ENCODE measurements at places on chromosomes 11 and 22.

- no peak for DNase-seq
Observed at GRCh38 chr11:117523680-117524079, 196.0 kb downstream of the CEP164 start.

DNA sequence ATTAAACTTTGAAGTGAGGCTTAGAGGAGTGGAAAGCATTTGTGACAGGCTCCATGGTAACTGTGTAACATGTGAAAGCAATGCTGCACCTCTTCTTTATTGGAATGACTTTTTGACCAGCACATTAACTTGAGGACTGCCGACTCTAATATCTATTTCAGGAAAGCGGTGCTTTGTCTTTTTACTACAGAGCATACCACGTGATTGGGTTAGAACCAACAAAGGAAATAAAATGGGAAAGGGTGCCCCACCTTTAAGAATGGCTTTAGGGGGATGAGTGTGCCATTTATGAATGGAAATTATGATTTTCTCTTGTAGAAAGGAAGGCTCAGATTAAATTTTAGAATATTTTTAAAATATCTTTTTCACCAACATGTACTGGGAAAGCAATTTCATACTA lies 57.3 kb upstream of the VPREB1 start:
- DNase-seq = no peak

DNA sequence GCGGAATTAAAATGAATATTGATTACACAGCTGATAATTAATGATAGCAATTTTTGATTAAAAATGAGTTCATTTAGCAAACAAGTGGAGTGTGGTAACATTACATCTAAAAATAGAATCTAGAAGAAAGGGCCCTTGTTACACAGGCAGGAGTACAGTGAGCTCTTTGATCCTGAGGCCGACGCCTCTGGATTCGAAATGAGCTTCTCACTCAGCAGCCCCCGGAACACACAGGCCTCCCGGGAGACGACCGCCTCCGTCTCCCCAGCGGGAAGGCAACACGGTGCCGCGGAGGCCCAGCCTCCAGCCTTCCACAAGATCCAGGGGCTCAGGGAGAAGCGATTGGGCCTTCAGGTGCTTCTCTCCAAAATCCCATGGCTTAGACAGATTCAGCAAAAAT lies 379.1 kb downstream of the BRD1 start:
- no peak for DNase-seq

DNA sequence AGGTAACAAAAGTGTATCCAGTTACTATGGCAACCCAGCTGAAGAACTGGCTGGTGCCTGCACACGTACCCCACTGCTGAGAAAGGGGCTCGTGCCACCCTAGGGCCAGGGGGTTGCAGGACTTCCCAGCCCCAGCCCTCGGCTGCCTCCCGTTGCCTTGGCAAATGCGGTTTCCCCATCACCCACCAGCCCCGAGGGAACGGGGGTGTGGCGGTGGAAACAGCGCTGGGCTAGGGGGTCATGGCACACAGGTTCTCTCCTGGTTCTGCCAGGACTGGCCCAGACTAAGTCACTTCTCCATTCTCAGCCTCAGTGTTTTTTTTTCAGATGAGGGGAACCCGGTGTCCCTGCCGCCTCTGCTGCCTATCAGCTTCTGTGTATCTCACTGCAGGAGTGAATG lies 27.9 kb downstream of the PHF21B start:
- no peak for DNase-seq

Measured in NCI-H2107 (cell line).